ENCODE measurements at places on chromosomes 3 and 15.
A peak's percentile ranks its signal among the peaks of the same experiment; 100 is the strongest.

- DNase-seq = no peak
These were observed 1.9 kb upstream of the ADPGK start for GRCh38 chr15:72785432-72785831.

DNA sequence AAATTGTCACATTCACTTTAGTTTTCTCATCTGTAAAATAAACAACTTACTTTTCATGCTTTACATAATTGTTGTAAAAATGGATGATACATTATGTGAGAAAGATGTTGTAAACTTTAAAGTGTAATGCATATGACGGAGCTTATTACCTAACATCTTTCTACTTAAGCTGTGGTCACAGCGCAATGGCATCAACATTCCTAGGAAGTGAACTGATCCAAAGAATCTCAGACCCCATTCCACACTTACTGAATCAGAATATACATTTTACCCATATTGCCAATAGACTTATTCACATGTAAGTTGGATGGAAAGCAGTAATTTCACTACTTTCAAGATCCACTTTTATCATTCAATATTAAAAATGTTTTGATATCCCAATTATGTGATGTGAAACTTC, 497.5 kb downstream of the FGF12 start:
- DNase-seq = no peak

DNA sequence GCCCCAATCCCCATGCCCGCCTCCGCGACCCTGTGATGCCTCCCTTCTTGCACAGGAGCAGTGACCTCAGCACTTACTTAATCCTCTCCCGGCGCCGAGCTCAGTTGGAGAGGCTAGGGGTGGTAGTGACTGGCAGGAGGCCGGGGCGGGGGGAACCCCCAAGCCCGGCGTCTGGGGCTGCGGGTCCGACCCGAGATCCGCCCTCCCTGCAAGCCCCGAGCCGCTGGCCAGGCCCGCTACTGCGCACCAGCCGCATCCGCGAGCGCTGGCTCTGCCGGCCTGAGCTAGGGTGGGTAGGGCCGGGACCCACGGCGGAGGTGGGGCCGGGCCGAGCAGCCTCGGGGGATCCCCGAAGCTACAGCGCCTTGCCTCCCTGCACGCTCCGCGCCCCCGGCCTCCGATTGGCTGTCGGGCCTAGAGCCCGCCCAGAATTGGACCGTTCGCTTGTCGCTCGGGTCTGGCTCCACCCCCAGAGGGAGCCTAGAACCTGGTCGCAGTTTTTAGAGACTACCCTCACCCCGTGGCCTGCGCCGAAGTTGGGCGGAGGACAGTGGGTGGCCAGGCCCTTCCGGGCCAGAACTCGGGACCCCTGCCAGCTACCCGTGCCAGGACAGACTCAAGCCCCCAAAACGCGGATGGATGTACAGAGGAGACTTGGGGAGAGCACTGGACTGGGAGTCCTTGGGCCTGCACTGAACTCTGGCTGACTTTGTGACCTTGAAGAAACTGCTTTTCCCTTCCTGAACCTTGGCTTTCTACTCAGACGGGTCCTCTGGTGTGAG, at the start of gene C3orf18:
Gene C3orf18 (minus strand): TSS at position 362 of the 782 bp plus-strand sequence. CDS start 2,048 bp downstream, outside the sequence.
- DNase-seq = no peak

DNA sequence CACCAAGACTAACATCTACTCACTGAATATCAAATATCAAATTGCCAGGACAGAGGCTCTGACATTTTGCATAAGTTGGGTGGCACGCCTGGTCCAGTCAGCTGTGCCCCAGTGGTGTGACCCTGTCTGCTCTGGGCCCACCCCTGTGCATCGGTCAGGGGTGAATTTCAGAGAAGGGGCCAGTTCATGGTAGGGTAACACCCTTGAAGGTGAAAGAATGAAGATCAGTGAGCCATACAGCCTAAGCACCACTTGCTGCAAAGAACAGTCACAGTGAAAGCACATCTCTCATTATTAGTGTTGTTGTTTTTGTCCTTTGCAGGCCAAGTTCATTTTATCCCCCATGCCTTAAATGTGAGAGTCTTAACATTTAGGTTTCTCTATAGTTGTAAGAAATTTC, 86.8 kb downstream of the MYRIP start:
- no peak for DNase-seq

DNA sequence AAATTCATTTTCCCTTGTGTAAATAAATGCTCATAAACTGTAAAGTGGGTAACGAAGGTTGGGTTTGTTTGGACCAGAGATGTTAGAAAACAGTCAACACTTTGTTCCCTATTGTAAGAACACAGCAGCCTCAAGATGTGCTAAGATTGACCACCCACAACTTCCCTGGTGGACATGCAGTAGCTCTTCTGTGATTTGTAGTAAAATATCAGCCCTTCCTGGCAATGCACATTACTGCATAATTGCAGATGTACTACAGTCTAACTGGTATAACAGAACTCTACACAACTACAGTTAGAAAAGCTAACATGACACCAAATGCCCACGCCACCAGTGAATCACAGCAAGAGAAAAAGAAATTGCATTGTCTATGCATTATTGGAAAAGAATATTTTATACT, 129.4 kb downstream of the FGF12 start:
- no peak for DNase-seq

- DNase-seq = no peak
These were observed 665.2 kb upstream of the ADAMTS9 start for GRCh38 chr3:65352951-65353350.

DNA sequence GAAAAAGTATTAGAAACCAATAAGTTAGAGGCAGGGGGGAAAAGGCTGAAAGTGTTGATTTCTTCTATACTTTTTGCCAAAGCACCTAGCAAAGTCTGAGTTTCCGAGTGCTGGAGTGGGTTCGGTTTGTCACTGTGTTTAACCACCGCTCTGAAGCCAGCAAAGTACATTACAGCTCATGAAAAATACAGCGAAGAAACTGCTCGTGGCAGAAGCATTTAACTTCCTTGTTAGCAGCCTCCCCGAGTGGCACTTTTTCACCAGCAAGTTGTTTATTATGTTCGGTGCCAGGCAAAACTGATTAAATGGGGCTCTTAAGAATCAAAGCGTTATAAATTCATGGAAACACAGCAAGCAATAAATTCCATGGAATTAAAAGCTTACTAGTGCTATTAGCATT, 313.6 kb downstream of the FOXP1 start:
- DNase-seq = no peak

DNA sequence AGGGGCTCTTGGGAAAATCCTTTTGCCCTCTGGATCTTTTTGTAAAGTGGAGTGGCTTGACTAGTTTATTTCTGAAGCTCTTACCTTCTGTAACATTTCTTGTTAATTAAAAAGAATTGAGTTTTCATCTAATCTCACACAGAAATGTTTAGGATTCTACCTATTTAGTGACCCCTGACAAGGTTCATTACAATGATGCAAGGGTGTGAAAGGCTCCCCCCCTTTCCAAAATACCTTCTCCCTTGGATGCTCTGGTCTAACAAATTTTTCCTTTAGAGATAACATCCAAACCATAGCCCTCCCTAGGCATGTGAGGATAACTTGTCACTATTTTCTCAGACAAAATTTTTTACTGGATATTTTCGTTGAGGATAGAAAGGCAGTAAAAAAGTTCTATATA, 223.9 kb downstream of the THRB start:
- DNase-seq = no peak

- peak; percentile 76 for DNase-seq
These were observed 2.2 kb downstream of the STARD9 start for GRCh38 chr15:42577514-42578031.

- DNase-seq = no peak
These were observed 362.5 kb upstream of the ZNF717 start for GRCh38 chr3:76147846-76148245.

DNA sequence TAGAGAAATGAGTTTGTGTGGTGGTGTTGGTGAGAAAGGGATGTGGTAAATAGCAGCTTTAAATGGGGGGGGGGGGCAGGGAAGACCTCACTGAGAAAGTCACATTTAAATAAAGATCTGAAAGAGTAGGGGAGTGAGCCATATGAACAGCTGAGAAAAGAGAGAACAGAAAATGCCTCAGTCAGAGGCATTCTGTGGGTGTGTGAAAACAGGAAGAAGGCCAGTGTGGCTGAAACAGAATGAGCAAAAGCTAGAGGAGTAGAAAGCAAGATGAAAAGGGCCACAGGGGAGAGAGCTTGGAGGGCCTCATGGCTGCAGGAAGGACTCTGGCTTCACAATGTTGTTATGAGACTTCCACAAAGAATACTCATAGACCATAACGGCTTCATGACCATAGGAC, 783.3 kb downstream of the ZPLD1 start:
- DNase-seq = no peak

GRCh38 chr3:120353463-120353862, 4.3 kb upstream of the LRRC58 start:
- no peak for DNase-seq

GRCh38 chr3:9866639-9867038, 13.4 kb downstream of the CIDEC start:
- DNase-seq = no peak

Data from NCI-H524 treated with DMSO at 0.1 percent for 48 hours (cell line).